SK-N-SH (cell line): ENCODE measurements at places on chromosomes 1 and 21. TPM values are rescaled to one million over a fixed set of nuclear protein-coding genes. Genes with fewer than 3 reads are reported as not detected.
A peak's percentile ranks its signal among the peaks of the same experiment; 100 is the strongest.

Gene FLG
- not detected in 2 replicates for polyA plus RNA-seq

Gene IL20
- polyA plus RNA-seq = not detected in 2 replicates

Gene ZNF697
- polyA plus RNA-seq = 3.4 and 4.1 TPM in 2 replicates

Gene VWA5B1
- polyA plus RNA-seq = not detected in 2 replicates

Gene TTC39A
- polyA plus RNA-seq = 0.97 and 1.3 TPM in 2 replicates

Gene SH2D2A
- not detected in 2 replicates for polyA plus RNA-seq

Gene C4BPA
- polyA plus RNA-seq = not detected in 2 replicates

Gene RGL1
- 8.3 and 10.7 TPM in 2 replicates for polyA plus RNA-seq

Gene SH2D1B
- polyA plus RNA-seq = not detected in 2 replicates

GRCh38 chr1:36351227-36351977 lies 28.0 kb upstream of the EVA1B start:
- DNase-seq = peak; percentile 88
- no peaks in the 10 kb centered on the region for H3K27me3 ChIP-seq
- H3K4me3 ChIP-seq = peak overlapping the region; percentile 33; the same call in 1 of the 2 replicates
- H3K27ac ChIP-seq = peak overlapping the region; percentile 96
- peaks cover 50% of the 10 kb centered on the region for H3K4me1 ChIP-seq

DNA sequence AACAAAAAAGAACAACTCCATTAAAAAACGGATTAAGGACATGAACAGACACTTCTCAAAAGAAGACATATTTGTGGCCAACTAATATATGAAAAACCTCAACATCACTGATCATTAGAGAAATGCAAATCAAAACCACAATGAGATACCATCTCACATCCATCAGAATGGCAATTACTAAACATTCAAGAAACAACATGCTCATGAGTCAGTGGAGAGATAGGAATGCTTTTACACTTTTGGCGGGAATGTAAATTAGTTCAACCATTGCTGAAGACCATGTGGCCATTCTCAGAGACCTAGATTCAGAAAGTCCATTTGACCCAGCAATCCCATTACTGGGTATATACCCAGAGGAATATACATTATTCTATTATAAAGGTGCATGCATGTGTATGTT lies 1442.6 kb upstream of the B3GALT2 start:
- no peaks in the 10 kb centered on the region for H3K4me1 ChIP-seq
- no peaks in the 10 kb centered on the region for H3K27me3 ChIP-seq
- H3K36me3 ChIP-seq = no peaks in the 10 kb centered on the region
- H3K27ac ChIP-seq = no peak overlapping the region

DNA sequence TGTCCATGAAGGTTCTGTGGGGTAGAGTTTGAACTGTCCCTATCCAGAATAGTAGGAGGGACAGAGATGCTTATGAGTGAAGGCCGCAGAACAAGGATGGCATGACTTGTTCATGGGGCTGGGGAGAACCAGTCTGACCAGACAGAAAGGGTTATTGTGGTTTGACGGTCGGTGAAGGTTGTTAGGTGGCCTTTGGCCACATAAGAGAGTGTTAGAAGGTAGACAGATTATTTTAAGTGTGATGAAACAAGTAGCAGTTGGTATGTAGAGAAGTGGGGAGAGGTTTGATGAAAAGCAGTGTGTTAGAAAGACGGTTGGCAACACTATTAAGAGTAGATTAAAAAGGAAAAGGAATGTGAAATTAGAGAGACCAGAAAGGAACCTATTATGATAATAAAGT lies 355.1 kb downstream of the DISC1 start:
- no peaks in the 10 kb centered on the region; the same call in 1 of the 2 replicates for H3K36me3 ChIP-seq
- no peaks in the 10 kb centered on the region for H3K27me3 ChIP-seq
- H3K4me3 ChIP-seq = no peak overlapping the region
- H3K4me1 ChIP-seq = no peaks in the 10 kb centered on the region
- DNase-seq = no peak

- no peak overlapping the region for H3K27ac ChIP-seq
- H3K4me1 ChIP-seq = peaks cover 64% of the 10 kb centered on the region
- no peak overlapping the region for H3K4me3 ChIP-seq
- DNase-seq = no peak
- no peaks in the 10 kb centered on the region for H3K36me3 ChIP-seq
- no peaks in the 10 kb centered on the region for H3K27me3 ChIP-seq
These were observed 236.1 kb upstream of the VAMP3 start for GRCh38 chr1:7535016-7535415.

DNA sequence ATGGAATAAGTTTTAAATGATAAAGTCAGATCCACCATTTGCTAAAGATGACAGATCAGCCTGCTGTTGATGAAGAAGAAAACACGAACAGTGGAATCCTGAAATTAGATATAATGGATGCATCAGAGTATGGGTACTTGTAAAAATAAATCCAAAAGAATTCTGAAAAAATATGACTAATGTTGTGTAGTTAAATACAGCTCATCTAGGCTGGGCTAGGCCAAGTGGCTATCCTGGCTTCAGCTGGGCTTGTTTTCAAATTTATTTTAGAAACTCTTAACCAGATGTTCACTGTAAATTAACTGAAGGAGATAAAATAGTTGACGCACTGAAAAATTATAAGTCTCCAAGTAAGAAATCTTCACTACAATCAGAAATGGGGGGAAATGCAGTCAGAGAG lies 7.4 kb upstream of the RGS2 start:
- no peaks in the 10 kb centered on the region for H3K27me3 ChIP-seq
- H3K4me1 ChIP-seq = no peaks in the 10 kb centered on the region
- no peaks in the 10 kb centered on the region for H3K36me3 ChIP-seq
- no peak overlapping the region for H3K27ac ChIP-seq
- no peak overlapping the region for H3K4me3 ChIP-seq
- DNase-seq = no peak

- no peak overlapping the region for H3K4me3 ChIP-seq
- H3K36me3 ChIP-seq = peaks cover 68% of the 10 kb centered on the region
- no peak for DNase-seq
- H3K4me1 ChIP-seq = peaks cover 7% of the 10 kb centered on the region
These were observed 38.2 kb downstream of the CD46 start for GRCh38 chr1:207789792-207790787.

GRCh38 chr1:104923075-104923474 lies 1173.4 kb downstream of the AMY1C start:
- no peak for DNase-seq
- no peaks in the 10 kb centered on the region for H3K36me3 ChIP-seq
- no peaks in the 10 kb centered on the region; the same call in 1 of the 2 replicates for H3K4me1 ChIP-seq
- H3K27me3 ChIP-seq = no peaks in the 10 kb centered on the region

GRCh38 chr21:41283211-41283818 lies 33.3 kb upstream of the FAM3B start:
- H3K27ac ChIP-seq = no peak overlapping the region
- DNase-seq = peak; percentile 72
- H3K27me3 ChIP-seq = peaks cover 20% of the 10 kb centered on the region; the same call in 1 of the 2 replicates
- no peaks in the 10 kb centered on the region for H3K4me1 ChIP-seq
- H3K4me3 ChIP-seq = no peak overlapping the region
- H3K36me3 ChIP-seq = no peaks in the 10 kb centered on the region

- DNase-seq = no peak
- no peaks in the 10 kb centered on the region for H3K4me1 ChIP-seq
- H3K27me3 ChIP-seq = no peaks in the 10 kb centered on the region
- H3K4me3 ChIP-seq = no peak overlapping the region
- H3K27ac ChIP-seq = no peak overlapping the region
- H3K36me3 ChIP-seq = peaks cover 4% of the 10 kb centered on the region
These were observed 10.3 kb downstream of the PARS2 start for GRCh38 chr1:54754045-54754444.

GRCh38 chr1:85109475-85109874 lies 61.2 kb upstream of the MCOLN3 start:
- peak; percentile 57 for DNase-seq
- peaks cover 6% of the 10 kb centered on the region; the same call in 1 of the 2 replicates for H3K27me3 ChIP-seq
- H3K4me1 ChIP-seq = no peaks in the 10 kb centered on the region
- no peak overlapping the region for H3K27ac ChIP-seq
- H3K36me3 ChIP-seq = no peaks in the 10 kb centered on the region

DNA sequence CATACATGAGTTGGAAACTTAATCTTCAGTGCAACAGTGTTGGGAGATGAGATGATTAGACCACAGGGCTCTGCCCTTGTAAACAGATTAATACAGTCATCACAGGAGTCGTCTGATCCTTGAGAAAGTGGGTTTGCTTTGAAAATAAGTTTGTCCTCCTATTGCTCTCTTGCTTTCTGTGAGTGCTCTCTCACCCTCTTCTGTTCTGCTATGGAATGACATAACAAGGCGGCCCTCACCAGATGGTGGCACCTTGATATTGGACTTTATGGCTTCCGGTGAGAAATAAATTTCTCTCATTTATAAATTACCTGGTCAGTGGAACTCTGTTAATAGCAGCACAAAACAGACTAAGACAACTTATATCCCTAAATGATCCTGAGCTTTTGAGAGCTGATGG lies 353.6 kb downstream of the BRINP3 start:
- H3K27me3 ChIP-seq = no peaks in the 10 kb centered on the region
- no peak overlapping the region for H3K27ac ChIP-seq
- no peak overlapping the region for H3K4me3 ChIP-seq
- no peak for DNase-seq
- H3K36me3 ChIP-seq = no peaks in the 10 kb centered on the region
- no peaks in the 10 kb centered on the region for H3K4me1 ChIP-seq

DNA sequence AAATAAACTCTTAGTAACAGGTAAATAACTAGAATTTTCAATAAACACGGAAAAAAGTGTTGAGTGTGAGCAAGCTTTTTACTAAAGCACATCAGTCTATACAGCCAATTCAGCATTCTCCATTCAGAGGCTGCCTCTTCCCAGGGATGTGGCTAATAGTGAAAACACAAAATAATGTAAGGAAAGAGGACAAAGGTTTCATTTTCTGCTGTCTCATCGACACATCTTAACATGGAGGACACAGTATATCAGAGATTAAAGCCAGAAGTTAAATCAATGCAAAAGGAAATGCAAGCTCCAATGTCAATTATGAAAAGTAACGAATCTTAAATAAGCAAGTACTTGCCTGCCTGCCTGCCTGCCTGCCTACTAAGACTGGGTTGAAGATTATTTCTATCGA lies 43.2 kb downstream of the LUZP1 start:
- H3K27me3 ChIP-seq = no peaks in the 10 kb centered on the region
- no peak for DNase-seq
- H3K4me3 ChIP-seq = no peak overlapping the region
- H3K36me3 ChIP-seq = no peaks in the 10 kb centered on the region

GRCh38 chr1:223031733-223032601 lies 111.1 kb downstream of the TLR5 start:
- no peaks in the 10 kb centered on the region for H3K36me3 ChIP-seq
- DNase-seq = no peak
- H3K27ac ChIP-seq = no peak overlapping the region
- no peaks in the 10 kb centered on the region for H3K27me3 ChIP-seq
- H3K4me3 ChIP-seq = no peak overlapping the region

- H3K4me1 ChIP-seq = no peaks in the 10 kb centered on the region
- H3K4me3 ChIP-seq = no peak overlapping the region
- no peaks in the 10 kb centered on the region for H3K36me3 ChIP-seq
- no peaks in the 10 kb centered on the region for H3K27me3 ChIP-seq
- no peak for DNase-seq
These were observed 8.4 kb upstream of the PAXBP1 start for GRCh38 chr21:32779983-32780382.

DNA sequence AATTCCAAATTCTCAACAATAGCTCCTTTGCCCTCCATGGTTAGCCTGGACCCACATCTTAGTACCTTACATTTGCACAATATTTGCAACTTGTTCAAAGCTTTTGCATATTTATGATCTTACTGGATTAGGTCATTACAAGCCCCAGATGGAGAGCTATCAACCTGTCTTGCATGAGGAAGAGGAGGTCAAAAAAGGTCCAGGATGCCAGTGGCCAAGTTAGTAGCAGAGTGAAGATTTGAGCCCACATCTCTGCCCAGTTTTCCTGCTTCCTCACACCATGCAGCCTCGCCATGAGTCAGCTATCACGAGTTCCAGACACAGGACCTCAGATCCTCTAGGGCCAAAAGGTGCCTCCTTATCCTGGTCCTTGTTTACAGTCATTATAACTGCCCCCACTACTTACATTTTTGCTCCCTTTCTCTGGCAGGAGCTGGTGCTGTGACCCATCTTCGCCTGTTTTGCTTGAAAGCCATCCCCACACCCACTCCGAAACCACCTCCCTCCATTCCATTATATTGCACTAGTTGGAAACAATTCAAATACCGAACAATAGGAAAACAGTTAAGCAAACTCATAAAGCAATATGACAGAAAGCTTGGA lies 5.0 kb upstream of the AHCYL1 start:
- no peak overlapping the region for H3K4me3 ChIP-seq
- H3K27me3 ChIP-seq = no peaks in the 10 kb centered on the region
- peaks cover 8% of the 10 kb centered on the region; the same call in 1 of the 2 replicates for H3K4me1 ChIP-seq
- no peaks in the 10 kb centered on the region for H3K36me3 ChIP-seq
- H3K27ac ChIP-seq = no peak overlapping the region

DNA sequence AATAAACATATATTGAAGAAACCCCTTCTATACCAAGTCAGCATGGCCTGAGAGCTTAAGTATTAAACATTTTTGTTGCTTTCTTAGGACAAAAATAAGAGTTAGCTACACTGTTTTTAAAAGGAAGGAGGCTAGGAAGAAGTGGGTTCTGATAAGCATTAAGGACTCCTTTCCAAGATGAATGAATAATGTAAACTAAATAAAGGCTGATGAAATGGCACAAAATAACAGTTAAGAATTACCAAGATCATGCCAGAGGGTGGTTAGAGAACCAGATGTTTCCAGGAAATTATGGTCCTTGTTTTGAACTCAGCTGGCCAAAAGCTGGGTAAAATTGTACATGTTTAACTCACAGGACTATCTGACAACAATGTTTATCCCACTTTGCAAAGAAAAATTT lies 114.1 kb upstream of the ETS2 start:
- H3K4me3 ChIP-seq = no peak overlapping the region
- peaks cover 11% of the 10 kb centered on the region; the same call in 1 of the 2 replicates for H3K27me3 ChIP-seq
- no peak overlapping the region for H3K27ac ChIP-seq

DNA sequence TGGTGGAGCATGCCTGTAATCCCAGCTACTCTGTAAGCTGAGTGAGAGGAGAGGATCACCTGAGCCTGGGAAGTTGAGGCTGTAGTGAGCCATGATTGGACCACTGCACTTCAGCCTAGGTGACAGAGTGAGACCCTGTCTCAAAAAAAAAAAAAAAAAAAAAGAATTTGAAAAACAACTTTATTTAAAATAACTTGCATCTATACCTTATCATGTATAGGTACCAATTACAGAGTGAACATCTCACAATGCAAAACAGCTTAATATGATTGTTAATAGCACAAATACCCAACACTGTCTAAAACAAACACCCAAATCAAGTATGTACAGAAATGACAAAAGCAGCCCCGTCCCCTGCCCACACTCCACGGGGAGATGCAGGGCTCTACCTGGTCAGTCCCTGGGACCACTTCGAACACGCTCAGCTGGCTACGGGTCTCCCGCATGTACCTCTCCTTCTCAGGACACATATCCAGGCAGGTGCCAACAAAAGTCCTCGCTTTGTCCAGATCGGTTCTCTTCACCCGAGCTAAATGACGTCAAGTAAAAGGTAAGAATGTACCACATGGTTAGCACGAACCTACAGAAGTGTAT lies 10.5 kb downstream of the MCM3AP start:
- no peaks in the 10 kb centered on the region for H3K4me1 ChIP-seq
- no peak overlapping the region for H3K4me3 ChIP-seq
- no peaks in the 10 kb centered on the region for H3K27me3 ChIP-seq
- peaks cover 72% of the 10 kb centered on the region for H3K36me3 ChIP-seq
- DNase-seq = no peak
